Activated CD4-positive, alpha-beta T cell treated with anti-CD3 and anti-CD28 coated beads, Interleukin-2, Interleukin-6, amounts not matched to agents 100 ng/mL and 50 ng/mL, durations not matched to agents 16 hours and 8 hours (primary cell): ENCODE measurements at places on chromosomes 2 and 18.
A peak's percentile ranks its signal among the peaks of the same experiment; 100 is the strongest.

DNA sequence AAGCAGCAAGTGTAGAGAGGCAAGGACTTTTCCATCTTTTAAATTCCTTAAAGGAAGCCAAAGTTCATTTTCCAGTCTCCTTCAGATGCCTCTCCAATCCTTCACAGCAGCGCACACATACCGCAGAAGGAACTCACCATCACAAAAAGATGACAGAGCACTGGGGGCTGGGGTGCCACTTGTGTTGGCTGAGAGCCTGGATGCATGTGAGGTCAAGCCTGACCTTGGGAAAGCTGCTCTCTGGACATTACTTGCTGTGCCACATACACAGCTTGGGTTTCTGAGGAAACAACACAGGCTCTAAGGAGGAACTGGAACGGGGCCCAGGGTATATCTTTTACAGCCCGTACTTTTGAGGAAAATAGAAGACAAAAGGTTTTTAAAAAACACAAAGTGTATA, 364.3 kb upstream of the MEX3C start:
- DNase-seq: no peak

- no peak for DNase-seq
Measured at GRCh38 chr2:184679219-184680018, 81.1 kb downstream of the ZNF804A start.

- no peak for DNase-seq
Measured at GRCh38 chr2:235539773-235540172, 45.9 kb downstream of the AGAP1 start.

DNA sequence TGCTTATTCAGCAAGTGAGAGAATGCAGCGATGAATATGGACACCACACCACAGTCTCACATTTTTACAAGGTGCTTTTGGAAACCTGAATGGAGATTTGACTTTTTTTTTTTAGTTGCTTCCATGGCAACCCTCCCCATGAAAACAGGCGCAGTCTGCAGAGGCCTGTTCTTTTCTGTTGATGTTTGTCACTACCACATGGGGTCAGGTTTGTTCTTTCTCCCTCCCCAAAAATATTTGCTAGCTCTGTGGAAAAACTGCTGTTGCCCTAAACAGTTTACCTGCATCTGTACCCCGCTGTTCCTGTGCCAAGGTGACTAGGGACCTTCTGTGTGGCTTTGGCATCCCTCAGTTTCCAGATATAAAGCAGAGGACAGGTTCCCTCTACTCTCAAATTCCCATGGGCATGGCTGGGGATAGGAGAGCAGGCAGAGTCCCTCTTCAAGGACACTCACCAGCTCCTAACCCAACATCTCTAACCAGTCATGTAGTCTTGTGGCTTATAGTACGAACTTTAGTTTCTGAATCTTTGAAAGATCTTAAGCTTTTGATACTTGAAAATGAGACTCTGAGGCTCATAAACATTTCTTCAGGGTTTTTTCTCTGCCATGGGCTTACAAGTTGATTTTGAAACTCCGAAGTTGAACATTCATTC, 14.7 kb upstream of the MAPRE2 start:
- no peak for DNase-seq

DNA sequence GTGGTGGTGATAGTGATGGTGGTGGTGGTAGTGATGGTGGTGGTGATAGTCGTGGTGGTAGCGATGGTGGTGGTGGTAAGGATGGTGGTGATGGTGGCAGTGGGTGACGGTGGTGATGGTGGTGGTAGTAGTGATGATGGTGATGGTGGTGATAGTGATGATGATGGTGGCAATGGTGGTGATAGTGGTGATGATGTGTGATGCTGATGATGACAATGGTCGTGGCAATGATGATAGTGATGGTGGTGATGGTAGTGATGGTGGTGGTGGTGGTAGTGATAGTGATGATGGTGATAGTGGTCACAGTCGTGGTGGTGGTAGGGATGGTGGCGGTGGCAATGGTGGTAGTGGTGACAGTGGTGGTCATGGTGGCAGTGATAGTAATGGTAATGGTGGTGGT, 243.9 kb upstream of the RAB6C start:
- DNase-seq: no peak

DNA sequence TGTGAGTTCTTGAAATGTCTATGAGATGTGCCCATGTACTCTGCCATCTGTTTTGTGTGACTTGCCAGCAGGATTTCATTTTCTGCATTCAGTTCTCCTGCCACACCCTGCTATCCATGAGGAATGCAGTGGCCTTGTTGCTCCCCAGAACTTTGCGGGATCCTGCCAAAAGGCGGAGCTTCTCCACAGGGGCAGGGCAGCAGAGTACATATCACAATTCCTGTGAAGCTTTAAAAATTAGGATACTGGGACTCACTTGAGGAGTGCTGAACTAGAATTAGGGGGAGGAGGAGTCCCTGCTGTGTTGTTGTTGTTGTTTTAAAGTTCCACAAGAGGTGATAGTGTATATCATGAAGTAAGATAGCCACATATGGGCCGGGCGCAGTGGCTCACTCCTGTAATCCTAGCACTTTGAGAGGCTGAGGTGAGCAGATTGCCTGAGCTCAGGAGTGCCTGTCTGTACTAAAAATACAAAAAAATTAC, 76.4 kb downstream of the TANC1 start:
- no peak for DNase-seq

- DNase-seq: no peak
Measured at GRCh38 chr2:218709908-218710307, 727 bp upstream of the TTLL4 start.

DNA sequence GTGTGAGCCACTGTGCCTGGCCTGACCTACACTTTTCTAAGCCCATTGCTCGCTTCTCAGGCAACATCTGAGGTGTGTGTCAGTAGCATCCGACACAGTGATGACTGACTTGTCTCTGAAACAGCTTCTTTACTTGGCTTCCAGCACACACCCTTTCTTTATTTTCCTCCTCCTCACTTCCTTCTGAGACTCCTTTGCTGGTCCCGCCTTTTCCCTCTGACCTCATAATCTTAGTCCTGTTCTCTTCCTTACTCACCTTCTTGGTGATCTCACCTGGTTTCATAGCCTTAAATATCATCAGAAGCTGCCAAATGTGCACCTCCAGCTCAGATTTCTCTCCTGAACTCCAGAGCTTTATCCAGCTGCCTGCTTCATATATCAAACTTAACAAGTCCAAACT, 66.6 kb upstream of the PELI1 start:
- no peak for DNase-seq

DNA sequence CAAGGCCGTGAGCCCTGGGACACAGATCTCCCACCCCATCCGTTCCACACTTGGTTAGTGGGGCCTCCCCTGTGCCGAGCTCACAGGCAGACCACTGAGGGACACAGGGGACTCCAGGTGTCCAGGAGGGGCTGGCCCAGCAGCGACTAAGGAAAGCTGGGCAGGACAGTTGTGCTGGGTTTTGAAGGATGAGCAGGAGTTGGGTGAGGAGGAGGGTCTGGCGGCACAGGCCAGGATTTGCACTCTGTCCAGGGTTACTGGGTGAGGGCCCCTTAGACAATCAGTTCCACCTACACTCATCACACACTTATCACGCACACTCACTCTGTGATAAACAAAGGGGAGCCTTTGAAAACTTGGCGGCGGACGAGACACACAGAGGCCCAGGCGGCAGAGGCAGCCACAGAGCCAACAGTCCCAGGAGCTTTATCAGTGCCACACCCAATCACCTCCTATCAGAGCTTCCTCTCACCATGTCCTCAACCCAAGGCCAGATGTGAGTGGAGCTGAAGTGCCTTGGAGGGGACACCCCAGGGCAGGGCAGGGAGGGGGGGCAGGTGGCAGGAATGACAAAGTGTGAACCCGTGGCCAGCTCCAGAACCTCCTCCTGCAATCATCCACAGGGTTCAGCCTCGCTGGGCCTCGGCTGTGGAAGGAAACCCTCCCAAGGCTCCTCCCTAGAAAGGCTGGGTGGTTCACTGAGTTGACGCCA, 26.6 kb downstream of the BIN1 start:
- peak; percentile 80 for DNase-seq

- DNase-seq: no peak
Measured at GRCh38 chr2:96505231-96505889, at the start of gene NEURL3. Gene NEURL3 (minus strand): TSS chr2:96505357. CDS start chr2:96505286, 71 bp downstream.

GRCh38 chr18:36660311-36660710, 168.5 kb downstream of the TPGS2 start:
- no peak for DNase-seq

DNA sequence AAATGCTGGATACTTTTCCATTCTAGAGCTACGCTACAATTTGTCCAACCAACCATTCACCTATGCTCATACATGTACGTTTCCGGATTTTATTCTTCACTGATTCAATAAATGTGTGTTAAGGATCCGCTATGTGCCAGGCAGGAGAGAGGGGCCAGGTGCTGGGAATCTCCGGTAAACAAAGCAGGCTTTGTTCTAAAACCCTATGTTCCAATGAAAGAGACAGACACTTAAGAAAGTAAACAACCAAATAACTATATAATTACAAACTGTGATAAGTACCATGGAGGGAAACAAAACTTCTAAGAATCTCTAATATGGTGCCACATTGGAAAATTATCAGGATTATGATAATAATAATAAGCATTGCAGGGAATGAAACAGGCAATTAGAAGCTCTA, 22.2 kb upstream of the POMC start:
- DNase-seq: no peak

DNA sequence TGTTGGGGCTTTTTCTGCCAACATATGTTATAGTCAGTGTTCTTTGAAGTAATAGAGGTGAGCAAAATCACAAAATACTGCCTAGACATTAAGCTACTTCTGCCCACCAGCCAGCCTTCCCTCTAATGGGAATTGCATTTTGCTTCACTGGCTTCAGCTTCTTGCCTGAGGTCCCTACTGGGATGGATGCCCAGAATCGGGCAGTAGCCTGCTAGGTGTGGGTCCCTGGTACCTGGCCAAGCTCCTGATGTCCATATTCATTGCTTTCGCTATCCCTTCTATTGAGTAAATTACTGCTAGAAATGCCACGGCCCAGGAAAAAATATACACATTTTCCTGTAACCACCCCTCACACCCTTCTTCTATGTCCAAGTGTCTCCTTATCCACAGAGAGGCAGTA, 27.0 kb downstream of the CRYGD start:
- no peak for DNase-seq

DNA sequence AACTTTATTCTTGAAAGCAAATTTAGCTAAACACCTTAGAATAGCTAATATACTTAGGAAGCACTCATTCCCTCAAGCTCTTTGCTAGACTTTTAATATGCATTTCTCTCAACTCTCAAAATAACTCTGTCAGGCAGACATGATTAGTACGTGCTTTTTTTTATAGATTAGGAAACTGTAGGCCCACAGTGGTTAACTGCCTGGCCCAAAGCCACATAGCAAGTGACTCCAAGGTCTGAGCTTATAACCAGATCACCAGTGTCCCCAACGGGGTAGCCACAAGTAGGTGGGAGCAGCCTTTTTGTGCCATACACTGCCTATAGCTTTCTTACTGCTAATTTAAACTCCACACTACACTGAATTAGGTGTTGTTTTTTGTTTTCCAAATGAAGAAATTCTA, 576.8 kb downstream of the METTL4 start:
- no peak for DNase-seq

- no peak for DNase-seq
Measured at GRCh38 chr2:199509403-199509802, 51.7 kb upstream of the SATB2 start.

DNA sequence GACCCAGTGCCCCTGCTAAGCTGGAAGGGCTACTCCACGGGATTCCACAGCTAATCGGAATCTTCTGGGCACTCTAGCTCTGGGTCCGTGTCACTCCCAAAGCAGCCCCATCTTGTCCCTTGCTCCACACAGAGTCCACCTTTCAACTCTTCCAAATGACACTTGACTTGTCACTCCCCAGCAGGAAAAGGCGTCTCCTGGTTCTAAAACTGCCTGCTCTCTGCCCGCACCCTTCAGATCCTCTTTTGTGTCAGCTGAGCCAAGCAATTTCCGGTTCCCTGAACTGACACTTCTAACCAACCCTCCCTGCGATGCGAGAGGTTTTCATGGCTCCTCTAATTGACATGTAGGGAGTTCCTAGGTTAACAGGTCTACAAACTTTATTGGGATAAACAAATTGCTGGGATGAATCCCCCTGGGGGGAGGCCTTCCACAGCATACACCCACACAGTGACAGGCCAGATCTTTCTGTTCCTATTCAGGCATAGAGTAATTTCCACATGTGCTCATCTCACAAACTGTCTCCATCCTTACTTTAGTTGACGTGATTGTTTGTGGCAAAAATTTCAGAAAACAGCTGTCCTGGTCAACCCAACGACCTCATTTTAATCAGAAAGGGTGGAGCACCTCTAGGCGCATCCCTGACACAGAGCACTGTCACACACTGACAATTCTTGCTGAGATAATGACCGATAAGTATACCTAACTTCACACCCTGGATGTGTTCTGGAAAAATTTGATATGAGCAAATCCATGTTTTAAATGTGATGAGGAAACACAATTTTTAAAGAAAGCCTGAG, 104.9 kb downstream of the RBMS1 start:
- DNase-seq: peak; percentile 72

DNA sequence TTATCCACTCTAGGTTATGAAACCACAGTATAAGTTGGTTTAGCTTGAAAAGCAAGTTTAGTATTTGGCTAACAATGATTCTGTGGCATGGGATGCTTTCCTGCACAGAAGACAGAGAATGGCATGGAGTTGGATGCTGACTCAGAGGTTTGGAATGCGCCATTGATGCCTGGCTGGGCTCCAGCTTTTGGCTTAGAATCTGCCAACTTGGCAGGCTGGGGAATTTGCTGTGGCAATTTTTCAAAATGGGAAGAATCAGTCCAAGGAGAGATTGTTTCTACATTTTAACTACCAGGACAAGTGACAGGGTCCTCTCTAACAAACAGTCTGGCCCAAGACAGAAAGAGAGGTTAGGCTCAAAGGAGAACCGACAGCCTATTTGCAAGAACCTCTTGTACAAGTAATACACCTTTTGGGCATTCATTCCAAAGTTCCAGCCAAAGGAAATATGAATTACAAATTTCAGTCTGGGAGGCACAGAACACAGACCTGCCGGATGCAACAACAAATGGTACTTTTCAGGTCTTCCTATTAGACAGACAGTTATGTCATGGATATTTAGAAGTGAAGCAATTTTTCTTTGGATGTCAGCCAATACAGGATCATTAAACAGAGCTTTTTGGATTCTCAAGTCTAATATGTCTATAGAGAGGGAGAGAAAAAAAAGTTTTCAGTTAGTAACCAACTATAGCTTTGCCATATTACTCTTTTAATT, 1027.7 kb downstream of the TMEM182 start:
- no peak for DNase-seq

- no peak for DNase-seq
Measured at GRCh38 chr18:73232933-73233332, 365.1 kb upstream of the NETO1 start.

DNA sequence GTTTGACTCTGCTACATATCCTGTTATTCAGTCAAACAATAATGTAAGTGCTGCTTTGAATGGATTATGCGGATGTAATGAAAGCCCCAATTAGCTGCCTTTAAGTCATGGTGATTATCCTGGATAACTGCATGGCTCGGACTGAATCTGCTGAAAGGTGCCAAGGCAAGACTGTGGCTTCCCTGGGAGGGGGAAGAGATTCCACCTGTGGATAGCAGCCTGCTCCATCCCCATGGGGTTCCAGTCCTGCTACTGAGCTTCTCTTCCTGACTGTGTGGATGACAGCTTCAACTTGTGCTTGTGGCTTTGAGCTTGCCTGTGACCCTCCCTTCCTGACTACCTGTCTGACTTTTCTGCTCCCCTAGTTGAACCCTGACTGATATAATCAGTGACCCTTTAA, 540.0 kb upstream of the GYPC start:
- no peak for DNase-seq

- DNase-seq: no peak
Measured at GRCh38 chr18:402129-402528, 98.4 kb downstream of the COLEC12 start.

GRCh38 chr18:58345875-58346274, 283.0 kb downstream of the ALPK2 start:
- no peak for DNase-seq

- no peak for DNase-seq
Measured at GRCh38 chr2:119523952-119524694, at the start of gene SCTR. Gene SCTR (minus strand): TSS chr2:119524483. CDS start chr2:119524226, 257 bp downstream.
